ENCODE measurements at places on chromosomes 16 and 17.

- no peak for DNase-seq
These were observed 134.3 kb downstream of the HAPSTR1 start for GRCh38 chr16:9225527-9226316.

DNA sequence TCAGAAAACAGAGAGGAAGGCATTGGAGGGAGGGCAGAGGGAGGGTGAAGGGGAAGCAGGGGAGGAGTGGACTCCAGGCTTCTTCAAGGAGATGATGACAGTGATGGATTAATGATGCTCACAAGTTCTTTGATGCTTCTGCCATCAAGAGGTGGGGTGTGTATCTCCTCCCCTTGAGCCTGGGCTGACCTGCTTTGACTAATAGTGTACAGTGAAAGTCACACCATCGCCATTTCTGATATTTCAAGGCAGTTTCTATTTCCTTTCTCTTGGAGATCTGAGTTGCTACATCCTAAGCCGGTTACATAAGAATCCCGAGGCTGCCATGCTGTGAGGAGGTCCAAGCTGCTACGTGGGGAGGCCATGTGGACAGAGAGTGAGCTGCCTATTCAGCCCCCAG lies 312.5 kb downstream of the MAF start:
- no peak for DNase-seq

GRCh38 chr17:7946441-7946840 lies 14.4 kb downstream of the CNTROB start:
- no peak for DNase-seq

GRCh38 chr16:85003076-85003475 lies 8.3 kb downstream of the ZDHHC7 start:
- no peak for DNase-seq

DNA sequence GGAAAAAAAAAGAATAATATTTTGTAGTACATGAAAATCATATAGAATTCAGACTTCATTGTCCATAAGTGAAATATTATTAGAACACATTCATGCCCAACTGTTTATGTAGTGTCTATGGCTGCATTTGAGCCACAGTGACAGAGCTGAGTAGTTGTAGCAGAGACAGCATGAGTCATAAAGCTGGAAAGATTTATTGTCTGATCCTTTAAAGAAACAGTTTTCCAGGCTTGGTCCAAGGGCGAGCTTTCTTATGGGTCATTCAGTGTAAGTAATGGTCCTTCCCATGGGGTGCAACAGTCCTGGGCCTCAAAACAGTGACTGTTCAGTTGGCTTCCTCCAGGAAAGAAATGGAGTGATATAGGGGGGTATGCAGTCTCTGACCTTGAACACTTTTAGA lies 260.2 kb downstream of the HS3ST4 start:
- DNase-seq = no peak

DNA sequence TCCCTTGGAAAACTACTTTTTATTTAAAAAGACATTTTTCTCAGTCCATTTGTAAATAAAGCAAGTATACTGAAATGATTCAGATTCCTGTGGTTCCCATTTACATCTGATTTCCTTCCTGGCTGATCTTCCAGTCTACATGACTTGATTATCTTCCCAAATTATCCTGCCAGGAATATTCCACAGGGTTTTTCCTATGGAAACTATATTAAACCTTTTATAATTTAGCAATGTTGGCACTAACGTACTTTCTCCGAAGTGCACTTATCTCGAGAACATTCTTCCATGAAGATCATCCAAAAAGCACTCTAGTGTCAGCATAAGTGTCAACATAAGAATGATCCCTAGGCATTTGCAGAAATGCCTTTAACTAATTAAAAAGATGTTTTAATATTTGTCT lies 347.7 kb upstream of the KIF2B start:
- no peak for DNase-seq

GRCh38 chr16:77917971-77918370 lies 104.4 kb upstream of the CLEC3A start:
- no peak for DNase-seq
